Progenitor cell of endocrine pancreas (in vitro differentiated cells): ENCODE measurements at places on chromosomes 3 and 15. TPM values are rescaled to one million over a fixed set of nuclear protein-coding genes. Genes with fewer than 3 reads are reported as not detected.

DNA sequence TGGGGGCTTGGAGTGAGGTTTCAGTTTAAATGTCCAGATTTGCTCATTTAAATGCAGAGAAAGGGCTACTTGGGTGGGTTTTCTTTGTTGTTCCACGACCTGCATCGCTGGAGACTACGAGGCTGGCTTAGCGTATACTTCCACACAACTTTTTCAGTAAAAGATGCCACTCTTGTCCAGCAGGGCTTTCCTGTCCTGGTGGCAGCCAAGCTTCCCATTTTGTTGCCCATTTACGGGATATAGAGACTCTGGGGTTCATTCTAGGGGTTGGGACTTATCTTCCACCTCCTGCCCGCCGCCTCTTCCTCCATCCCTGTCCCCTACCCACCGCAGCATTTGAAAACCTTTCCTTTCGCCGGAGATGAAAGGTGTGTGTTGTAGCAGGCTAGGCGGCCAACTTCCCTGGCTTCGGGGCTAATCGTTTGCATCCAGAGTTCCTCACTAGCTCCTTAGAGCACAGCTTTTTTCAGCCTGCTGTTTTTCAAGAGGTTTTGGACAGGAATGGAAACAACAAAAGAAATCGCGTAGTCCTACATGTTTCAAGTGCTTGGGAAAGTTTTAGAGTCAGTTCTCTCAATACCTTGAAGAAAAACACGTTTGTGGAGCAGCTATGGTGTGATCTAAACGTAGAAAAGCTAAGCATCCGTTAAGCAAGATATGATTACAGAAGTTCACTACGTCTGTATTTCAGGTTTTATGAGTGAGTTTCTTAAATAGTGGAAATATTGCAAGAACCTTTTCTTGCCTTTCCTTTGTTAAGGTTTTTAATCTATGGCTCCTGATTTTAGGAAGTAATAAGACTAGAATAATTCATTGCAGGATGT, 843 bp downstream of the CHRNA5 start:
- DNase-seq = no peak

- DNase-seq = no peak
Observed at GRCh38 chr15:95840004-95840403, 490.5 kb upstream of the NR2F2 start.

GRCh38 chr3:37700466-37701248, 161.0 kb upstream of the CTDSPL start:
- DNase-seq = no peak

DNA sequence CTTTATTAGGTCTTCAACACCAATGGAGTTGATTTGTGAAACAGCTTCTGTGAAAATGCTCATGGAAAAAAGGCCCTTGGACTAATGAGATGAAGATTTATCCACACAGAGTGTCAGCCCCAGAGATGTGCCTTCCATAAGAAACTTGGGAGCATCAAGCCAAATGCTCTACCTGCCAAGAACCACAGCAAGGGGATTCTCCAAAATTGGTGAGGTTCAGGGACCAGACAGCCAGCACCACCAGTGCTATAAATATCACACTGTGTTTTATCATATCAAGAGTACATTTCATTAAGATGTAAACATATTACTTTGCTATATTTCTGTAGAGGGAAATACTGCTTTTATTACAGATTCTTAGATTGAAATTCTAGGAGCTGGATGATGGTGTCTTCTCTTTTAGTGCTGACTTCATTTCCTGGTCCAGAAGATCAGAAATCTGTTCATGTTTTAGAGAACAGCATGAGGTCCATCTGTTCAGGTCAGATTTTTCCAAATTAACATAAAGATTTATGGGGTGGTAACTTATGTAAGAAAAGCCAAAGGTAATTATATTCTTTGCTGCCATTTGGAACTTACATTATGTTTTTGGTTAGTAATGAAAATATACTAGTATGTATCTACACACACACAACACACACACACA, 17.7 kb downstream of the SLC35G2 start:
- no peak for DNase-seq

- DNase-seq = no peak
Observed at GRCh38 chr3:39750712-39751111, 58.7 kb upstream of the MYRIP start.

GRCh38 chr3:46504789-46505188, 7.0 kb downstream of the RTP3 start:
- no peak for DNase-seq

DNA sequence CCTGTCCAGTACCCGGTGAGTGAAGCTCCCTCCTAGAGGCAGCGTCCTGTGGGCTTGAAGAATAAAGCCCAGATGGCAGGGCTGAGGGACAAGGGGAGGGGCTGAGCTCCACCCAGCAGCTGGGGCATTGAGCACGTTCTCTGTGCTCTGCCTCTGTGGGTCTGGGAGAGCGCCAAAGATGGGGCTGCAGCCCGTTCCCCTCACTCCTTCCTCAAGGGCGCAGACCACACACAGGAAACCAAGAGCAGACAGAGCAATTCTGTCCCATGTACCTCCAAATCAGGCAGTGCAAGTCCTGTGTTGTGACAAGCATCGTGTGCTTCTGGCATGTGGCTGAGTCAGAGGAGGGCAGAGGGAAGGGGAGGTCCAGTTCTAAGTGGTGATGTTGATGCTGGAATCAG, 15.7 kb upstream of the KIF23 start:
- no peak for DNase-seq

DNA sequence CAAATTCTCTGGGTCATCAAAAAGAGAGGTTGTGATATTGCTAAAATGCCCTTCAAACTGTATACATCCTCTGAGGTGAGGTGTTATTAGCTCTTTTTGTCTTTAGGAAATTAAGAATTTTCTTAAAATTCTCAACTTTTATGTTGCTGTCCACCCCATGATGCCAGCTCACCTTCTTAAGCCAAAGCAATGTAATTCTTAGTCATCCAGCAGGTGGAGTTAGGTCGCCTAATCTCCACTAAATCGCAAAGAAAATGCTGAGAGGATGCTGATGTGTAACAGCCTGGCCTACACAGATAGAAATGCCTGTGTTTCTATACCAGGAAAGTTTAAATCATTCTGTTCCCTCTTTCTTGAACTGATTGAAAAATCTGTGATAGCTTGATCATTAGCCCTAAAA, 770.2 kb upstream of the ALCAM start:
- no peak for DNase-seq

- DNase-seq = no peak
Observed at GRCh38 chr3:194797555-194798250, 112.0 kb downstream of the FAM43A start.

GRCh38 chr3:51940648-51941462, 849 bp downstream of the RRP9 start:
- no peak for DNase-seq

DNA sequence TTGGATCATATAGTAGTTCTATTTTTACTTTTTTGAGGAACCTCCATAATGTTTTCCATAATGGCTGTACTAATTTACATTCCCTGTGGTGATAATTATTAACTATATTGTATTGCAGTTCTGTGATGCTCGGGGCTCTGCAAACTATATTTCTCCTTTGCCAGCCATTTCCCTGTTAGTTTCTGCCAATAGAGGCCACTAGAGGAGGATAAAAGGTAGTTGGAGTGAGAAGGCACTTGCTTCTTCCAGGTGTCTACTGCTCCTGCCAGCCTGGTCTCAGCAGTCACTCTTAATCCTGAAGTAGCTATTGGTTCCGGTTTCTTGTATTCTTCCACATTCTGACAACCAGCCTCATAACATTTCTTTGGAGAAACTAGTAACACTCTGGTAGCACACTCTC, 233.9 kb upstream of the GBE1 start:
- DNase-seq = no peak

- DNase-seq = no peak
Observed at GRCh38 chr3:139310474-139310933, 33.3 kb upstream of the MRPS22 start.

DNA sequence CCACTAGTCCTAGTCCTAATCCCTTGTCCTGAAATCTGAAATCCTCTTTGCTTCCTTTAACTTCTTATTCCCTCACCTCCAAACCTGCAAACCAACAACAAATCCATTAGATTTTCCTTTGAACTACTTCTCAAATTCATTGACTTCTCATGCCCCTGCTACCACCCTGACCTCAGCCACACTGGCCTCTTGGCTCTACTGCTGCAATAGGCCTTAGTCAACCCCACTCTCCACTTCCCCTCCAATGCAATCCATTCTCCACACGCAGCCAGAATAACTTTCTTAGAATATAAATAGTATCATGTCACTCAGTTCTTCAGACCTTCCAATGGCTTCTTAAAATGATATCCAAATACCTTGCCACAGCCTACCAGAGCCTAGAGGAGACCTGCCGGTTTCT, 131.1 kb upstream of the GADL1 start:
- no peak for DNase-seq

DNA sequence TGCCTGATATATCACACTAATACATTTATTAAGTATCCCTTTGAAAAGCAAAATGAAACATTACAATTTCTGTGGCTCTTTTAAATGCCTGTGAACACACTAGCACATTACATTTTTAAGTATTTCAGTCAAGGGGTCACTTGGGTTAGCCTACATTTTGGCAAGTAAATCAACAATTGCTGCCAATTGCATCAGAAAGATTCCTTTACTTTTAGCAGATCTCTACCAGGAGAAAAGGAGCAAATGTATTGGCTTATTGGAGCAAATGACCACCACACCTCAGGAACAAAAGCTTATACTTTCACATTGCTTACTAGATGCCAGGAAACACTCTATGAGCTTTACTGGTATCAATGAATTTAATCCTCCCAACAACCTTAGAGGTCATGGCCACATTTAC, 947.1 kb downstream of the FHIT start:
- DNase-seq = no peak

DNA sequence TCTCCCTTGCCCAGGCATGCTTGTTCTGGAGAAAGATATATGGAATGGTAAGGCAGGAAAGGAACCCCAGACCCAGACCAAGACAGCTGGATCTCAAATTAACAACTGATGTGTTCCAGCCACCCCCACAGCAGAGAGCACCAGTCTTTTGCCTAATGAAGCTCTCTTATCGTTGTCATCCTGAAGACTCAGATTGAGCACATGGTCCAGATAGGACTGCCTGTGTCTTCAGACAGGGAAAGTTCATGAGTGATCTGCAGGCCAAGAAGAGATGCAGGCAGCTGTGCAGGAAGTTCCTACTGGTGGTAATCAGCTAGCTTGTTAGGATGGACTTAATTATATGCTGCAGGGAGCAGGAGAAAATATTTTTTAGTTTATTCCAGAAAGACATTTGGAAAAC, 53.3 kb downstream of the PPP2R3A start:
- no peak for DNase-seq

NECTIN3 gene
- 46.5 and 46.7 TPM in 2 replicates for total RNA-seq

GP9 gene
- not detected in 2 replicates for total RNA-seq

RPL4 gene
- 2,572 and 2,630 TPM in 2 replicates for total RNA-seq

LRRN1 gene
- 208 and 222 TPM in 2 replicates for total RNA-seq

ETV5 gene
- total RNA-seq = 51.3 and 54.1 TPM in 2 replicates
